Activated CD4-positive, alpha-beta T cell treated with anti-CD3 and anti-CD28 coated beads, Interleukin-2, amount 10 ng/mL, durations not matched to agents 24 days and 14 days (primary cell): ENCODE measurements at places on chromosomes 3 and 15.
A peak's percentile ranks its signal among the peaks of the same experiment; 100 is the strongest.

GRCh38 chr15:49215768-49216739 is 46.0 kb downstream of the GALK2 start:
- DNase-seq = no peak

GRCh38 chr15:31485911-31486461 is 159.4 kb downstream of the KLF13 start:
- no peak for DNase-seq

- DNase-seq = peak; percentile 85
Measured at GRCh38 chr15:60720493-60721256, 241.7 kb upstream of the ICE2 start.

GRCh38 chr3:129684270-129684669 is 77.8 kb upstream of the PLXND1 start:
- no peak for DNase-seq

- DNase-seq = peak; percentile 87
Measured at GRCh38 chr3:20043396-20043795, 3.1 kb downstream of the KAT2B start.

DNA sequence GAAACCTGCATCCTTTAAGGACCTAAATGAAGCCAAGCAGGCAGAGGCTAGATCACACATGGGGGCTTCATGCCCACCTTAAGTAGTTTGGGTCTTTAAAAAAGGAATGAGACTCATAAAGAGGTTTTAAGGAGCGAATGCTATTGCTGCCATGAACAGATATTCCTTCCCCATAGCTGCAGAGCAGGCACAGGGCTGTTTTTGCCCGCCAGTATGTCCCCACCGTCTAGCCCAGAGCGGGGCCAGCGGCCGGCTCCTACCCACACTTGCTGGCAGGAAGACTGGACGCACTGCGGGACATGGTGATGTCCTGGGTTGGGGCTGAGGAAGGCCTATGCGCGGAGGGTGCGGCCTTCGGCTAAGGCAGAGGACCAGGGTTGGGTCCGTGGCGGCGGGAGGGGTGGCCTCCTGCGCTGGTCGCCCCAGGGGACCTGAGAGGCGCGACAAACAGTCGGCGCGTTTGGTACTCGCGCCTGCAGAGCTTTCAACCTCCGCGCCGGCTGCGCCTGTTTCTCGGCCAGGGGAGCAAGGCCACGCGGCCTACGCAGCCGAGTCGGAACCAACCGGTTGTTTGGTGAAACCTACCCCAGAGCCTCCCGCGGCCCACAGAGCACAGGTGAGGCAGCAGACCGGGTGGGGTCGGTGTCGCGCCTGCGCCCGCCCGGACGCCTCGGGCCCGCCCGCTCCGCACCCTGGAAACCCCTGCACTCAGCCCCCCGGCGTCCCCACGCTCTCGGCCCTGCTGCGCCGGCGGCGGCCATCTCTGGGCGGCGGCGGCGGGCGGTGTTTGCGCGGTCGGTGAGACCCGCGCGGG is at the start of gene FAIM:
Gene FAIM, plus strand, starts transcription at position 450 of the 814 bp plus-strand sequence. CDS start 10,956 bp downstream, outside the sequence.
- DNase-seq = no peak

GRCh38 chr3:123520656-123521055 is 64.2 kb downstream of the HACD2 start:
- DNase-seq = no peak

GRCh38 chr15:76823890-76824289 is 81.2 kb downstream of the SCAPER start:
- no peak for DNase-seq

- DNase-seq = no peak
Measured at GRCh38 chr3:131079086-131079485, 52.4 kb downstream of the NEK11 start.

DNA sequence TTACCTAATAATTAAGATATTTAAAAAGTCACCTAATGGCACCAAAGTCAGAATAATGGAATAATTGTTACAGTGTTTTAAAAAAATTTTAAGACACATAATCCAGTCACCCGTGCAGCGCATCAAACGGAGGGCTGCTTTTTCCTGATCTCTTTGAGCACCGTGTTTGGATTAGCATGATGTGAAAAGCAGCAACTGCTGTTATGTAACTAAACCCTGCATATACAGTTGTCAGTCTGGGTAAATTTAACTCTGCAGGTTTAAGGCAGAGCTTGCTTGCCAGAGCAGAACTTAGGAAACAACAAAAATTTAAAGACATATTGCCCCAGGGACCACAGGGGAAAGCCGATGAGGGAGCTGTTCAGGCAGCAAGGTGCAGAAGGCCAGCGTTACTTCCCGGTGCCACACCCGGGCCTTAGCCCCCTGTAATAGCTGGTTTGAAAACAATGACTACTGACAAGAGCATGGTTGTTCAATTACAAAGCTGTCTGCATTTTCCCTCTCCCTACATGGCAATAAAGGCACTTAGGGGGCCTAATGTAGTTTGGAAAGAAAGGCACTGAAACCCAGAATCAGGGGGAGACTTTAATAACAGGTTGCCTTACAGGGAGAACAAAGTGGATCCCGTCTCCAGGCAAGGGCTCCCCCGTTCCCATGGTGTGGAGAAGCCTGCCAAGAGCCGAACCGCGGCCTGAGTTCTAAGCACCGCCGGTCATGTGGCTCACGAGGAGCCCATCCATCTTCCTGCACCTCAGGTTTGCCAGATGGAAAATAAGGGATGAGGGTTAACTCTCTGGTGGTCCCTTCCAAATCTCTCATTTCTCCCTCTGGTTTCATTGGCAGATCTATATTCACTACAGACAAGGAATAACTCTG is 32.2 kb downstream of the RORA start:
- no peak for DNase-seq

DNA sequence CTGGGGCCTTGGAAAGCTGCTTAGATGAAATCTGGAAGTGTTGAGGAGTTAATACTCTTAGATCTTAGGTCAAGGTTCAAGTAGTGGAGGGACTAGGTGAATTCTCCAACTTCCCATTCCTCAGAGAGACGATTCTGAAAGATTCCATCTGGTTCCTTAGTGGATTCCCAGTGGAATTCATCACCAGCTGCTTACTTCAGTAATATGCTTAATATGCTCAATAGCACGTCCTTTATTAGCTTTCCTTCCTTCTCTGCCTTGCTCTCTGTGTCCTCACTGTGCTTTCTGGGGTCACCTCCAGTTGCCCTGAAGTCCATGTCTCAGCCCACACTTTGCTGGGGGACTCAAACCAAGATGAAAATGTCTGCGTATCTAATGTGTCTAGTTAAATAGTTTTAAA is 31.0 kb downstream of the CEP63 start:
- DNase-seq = no peak

DNA sequence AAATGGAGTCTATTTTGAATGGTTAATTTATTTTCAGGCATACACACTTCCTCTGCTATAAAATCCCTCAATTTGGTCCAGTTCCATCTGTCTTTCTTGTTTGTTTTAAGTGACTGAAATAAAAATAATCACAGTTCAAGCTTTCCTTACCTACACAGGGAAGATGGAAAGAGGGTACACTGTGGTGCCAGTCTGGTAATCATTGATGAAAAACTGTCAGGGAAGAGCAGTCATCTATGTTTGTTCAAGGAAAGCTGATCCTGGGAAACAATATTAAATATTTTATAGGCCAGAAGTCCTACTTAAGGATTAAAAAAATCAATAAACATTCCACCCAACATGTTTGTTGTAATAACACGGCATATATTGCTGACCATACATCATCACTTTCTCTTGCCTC is 115.2 kb upstream of the KCNMB2 start:
- no peak for DNase-seq

- no peak for DNase-seq
Measured at GRCh38 chr15:100256101-100256969, 85.4 kb downstream of the ADAMTS17 start.

GRCh38 chr3:124059580-124059979 is 67.7 kb upstream of the ROPN1 start:
- no peak for DNase-seq

GRCh38 chr3:195172896-195173295 is 98.1 kb downstream of the XXYLT1 start:
- no peak for DNase-seq

- DNase-seq = no peak
Measured at GRCh38 chr3:132817646-132818177, 95.5 kb upstream of the NPHP3 start.

- peak; percentile 75 for DNase-seq
Measured at GRCh38 chr3:111072031-111072921, 660 bp downstream of the NECTIN3 start.

DNA sequence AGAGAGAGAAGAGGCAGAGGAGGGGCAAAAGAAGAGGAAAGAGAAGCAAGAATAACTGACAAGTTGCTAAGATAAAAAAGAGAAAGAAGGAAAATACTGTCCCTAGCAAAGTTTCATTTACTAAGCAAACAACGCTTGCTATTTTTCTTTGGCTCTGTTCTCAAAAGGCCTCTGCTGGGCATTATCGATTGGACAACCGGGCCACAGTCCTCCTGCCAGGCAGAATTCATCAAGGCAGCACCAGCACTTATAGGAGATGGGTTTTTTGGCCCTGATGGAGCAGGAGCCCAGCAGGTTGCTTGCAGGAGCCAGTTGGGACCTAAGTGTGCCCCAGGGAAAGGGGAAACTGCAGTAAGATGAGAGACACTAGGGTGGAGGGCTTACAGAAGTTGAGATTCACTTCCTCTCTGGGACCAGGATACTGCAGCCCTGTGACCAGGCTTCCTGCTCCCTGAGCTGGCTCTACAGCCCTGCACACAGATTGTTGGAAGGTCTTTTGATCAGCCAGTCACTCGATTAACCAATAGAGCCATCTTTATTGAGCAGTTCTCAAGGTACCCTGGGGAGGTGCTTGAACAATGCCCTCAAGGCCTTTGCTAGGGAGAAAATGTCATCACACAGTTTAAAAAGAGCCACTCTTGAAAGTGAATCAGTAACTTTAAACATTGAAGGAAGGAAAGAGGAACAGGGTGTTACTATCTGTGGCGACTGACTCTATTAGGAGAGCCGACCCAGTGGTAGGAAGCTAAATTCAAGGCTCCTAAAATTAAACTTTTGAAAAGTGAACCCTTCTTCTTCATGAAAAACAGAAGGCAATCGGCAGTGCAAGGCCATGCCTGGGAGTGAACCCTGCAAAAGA is 28.8 kb upstream of the GLCE start:
- DNase-seq = no peak

- no peak for DNase-seq
Measured at GRCh38 chr3:189902230-189903186, 218.2 kb downstream of the P3H2 start.

GRCh38 chr3:194034346-194035336 is 101.3 kb upstream of the HES1 start:
- no peak for DNase-seq

DNA sequence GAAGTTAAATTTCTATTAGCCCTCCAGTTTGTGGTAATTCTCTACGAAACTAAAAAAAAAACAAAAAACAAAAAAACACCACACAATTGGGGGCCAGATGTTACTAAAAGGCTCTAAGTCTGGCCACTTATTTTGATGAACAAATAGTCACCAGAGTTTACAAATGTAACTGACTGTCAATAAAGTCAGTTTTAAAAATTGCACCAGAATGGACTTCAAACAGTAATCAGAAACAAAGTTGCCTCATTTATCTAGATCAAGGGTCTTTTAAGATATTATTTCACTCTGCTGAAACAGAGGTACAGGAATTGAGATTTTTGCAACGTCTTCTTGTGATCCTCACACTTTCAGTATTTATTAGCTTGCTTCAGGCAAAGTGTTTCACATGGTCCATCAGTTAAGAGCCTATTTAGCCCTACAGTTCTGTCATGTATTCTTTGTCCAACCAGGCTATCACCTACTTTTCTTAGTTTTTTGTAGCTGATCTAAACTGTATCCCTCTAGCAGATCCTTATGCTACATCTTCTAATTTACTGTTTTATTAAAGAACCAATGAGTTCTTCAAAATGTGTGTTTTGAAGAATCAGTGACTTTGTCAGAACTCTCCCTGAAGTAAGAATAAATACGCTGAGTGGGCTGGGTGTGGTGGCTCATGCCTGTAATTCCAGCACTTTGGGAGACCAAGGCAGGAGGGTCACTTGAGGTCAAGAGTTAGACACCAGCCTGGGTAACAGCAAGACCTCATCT is 74.7 kb downstream of the ANKRD28 start:
- no peak for DNase-seq

DNA sequence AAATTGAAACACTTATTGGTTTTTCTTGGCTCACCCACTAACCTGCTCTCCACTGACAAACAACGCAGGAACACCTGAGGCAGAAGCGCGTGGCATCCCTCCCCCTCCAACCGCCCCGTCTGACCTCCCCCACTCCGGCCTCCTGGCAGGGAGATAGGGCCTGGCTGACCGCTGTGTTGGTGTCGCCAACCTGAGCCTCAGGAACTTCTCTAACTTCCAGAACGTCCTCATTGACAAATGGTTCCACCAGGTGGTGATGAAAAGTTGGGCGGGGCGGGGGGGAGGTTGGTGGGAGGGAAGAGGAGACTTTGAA is 22.8 kb downstream of the IL17RD start:
- DNase-seq = no peak

- no peak for DNase-seq
Measured at GRCh38 chr3:37689645-37690356, 171.9 kb upstream of the CTDSPL start.

- DNase-seq = no peak
Measured at GRCh38 chr15:38819387-38819950, 254.9 kb upstream of the RASGRP1 start.

DNA sequence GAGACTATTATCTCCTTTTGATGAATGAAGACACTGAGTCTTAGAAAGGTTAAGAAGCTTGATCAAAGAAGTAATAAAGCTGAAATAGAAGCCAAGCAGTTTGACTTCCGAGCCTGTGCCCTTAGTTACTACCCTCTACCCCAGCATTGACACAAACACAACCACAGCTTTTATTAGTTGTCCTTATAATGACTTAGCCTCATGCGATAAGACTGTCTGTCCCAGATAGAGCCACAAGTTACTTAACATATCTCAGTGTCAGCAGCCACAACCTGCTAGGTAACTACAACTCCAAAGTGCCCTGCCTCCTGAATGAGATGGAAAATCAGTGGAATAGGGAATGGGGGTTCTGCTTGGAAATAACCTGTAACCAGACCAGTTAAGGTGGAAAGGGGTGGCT is 781.6 kb upstream of the CFAP20DC start:
- no peak for DNase-seq

DNA sequence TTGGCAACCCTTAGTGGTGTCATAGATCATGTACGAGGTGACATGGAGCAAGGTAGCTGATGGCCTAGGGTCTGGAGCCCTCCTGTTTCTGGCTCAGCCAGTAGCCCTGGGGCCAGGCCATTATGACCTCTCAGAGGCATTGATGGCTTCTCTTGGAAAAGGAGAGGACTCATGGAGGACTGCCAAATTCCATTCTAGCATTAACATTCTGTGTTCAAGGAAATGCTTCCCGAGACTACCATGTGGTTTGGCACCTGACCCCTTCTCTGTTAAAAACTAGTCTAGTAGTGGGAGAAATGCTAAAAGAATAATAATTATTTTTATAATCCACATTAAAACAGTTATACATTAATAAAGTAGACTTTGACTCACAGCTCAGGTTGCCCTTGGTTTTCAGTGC is 40.2 kb upstream of the ADAMTSL3 start:
- no peak for DNase-seq

GRCh38 chr3:34260271-34261000 is 462.0 kb downstream of the PDCD6IP start:
- peak; percentile 72 for DNase-seq

- DNase-seq = no peak
Measured at GRCh38 chr15:78130466-78131294, 565 bp downstream of the CIB2 start.

- DNase-seq = no peak
Measured at GRCh38 chr3:1214933-1215332, 122.1 kb downstream of the CNTN6 start.
